Central memory CD4-positive, alpha-beta T cell (primary cell): ENCODE measurements at places on chromosomes 3 and 15.

DNA sequence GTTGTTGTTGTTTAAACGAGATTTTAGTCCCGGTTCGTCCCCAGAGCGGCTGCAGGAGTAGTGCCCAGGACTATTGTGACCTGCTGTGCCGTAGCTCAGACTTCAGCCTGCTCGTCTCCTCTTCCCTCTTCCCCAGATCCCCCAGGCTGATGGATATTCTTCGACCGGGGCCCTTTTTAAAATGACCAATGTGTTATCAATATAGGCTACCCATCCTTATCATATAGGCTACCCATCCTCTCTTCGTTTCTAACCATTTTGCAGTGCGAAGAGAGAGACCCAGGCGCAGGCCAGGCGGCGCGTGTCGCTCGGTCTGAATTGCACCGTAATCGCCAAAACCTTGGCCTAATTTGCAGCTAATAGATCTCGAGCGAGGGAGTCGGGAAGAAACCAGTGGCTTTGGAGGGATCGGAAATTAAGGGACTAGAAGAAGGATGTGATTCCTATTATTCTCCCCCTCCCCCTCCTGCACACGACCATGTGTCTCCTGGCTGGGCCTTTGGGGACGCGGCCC lies 23.0 kb downstream of the NR2F2 start:
- no peak for DNase-seq

- no peak for DNase-seq
These were observed 106.7 kb downstream of the DPH6 start for GRCh38 chr15:35439291-35439690.

GRCh38 chr15:88613074-88613944 lies 7.8 kb upstream of the AEN start:
- DNase-seq = no peak

GRCh38 chr15:37209041-37209363 lies 108.7 kb upstream of the MEIS2 start:
- no peak for DNase-seq

GRCh38 chr15:63407612-63408011 lies 26.0 kb upstream of the CA12 start:
- no peak for DNase-seq

DNA sequence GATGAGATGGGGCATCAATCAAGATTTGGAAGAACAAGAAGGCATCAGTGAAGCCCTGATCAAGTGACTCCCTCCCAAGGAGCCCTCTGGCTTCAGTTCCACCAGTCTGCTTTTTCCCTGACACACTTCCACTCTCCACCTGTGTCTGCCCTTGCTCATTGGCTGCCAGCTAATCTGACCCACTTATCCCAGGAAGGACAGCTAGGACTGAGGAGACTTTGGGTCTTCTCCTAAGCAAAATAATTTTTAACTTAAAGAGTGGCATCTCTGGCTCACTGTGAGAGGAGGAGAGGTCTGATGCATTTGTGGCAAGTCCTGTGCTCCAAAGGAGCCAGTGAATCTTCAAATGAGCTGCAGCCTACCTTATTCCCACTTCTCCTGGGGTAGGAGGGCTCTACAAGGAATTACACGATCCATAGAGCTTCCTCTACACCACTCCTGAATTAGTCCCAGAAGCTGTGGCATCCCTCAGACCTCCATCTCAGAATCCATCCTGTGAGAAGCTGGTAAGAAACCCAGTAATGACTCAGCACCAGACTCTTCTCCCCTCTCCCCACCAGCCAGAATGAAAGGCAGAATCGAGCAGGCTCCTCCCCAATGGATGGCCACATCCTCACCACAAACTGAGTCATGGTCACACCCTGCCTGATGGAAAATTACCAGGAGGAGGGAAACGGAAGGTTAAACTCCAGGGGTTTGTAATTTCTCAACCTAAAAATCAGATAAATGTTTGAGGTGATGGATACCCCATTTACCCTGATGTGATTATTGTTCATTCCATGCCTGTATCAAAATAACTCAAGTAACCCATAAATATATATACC lies 6.3 kb upstream of the PKM start:
- peak; percentile 29 for DNase-seq

GRCh38 chr3:187929112-187929816 lies 184.0 kb upstream of the BCL6 start:
- no peak for DNase-seq

- DNase-seq = no peak
These were observed 99.8 kb upstream of the CHMP2B start for GRCh38 chr3:87127281-87127680.

- DNase-seq = no peak
These were observed 137.7 kb upstream of the ZPLD1 start for GRCh38 chr3:102297072-102297658.

- no peak for DNase-seq
These were observed 46.0 kb downstream of the FSIP1 start for GRCh38 chr15:39736412-39737195.

GRCh38 chr3:134623615-134624245 lies 27.1 kb downstream of the KY start:
- DNase-seq = no peak

DNA sequence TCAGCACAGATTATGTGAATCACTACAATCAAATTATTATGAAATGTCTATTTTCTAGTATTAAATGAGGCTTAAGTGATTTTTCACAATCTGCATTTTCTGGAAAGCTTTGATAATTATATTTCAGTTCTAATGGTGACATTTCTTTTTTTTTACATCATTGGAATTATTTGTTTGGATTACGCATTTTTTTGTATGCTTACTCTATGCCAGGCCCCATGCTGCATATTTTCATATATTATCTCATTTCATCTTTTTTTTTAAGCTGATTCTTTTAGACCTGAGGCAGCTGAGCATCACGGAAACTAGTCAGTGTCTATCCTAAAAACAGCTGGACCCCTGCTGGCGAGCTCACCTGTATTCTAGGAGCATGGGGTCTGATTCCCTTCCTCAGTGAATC lies 31.1 kb downstream of the SLCO3A1 start:
- DNase-seq = no peak

GRCh38 chr3:138078901-138079344 lies 36.5 kb downstream of the DZIP1L start:
- no peak for DNase-seq

DNA sequence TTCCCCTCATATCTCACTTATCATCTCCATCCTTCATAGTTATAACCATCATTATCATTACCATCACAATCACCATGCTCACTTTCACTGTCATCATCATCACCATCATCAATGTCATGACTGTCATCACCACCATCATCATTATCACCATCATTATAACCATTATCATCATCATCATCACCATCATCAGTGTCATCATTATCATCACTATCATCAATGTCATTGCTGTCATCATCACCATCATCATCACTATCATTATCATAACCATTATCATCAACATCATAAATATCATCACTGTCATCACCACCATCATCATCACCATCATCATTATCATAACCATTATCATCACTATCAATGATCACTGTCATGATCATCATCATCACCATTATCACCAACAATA lies 44.1 kb downstream of the SSUH2 start:
- DNase-seq = no peak

DNA sequence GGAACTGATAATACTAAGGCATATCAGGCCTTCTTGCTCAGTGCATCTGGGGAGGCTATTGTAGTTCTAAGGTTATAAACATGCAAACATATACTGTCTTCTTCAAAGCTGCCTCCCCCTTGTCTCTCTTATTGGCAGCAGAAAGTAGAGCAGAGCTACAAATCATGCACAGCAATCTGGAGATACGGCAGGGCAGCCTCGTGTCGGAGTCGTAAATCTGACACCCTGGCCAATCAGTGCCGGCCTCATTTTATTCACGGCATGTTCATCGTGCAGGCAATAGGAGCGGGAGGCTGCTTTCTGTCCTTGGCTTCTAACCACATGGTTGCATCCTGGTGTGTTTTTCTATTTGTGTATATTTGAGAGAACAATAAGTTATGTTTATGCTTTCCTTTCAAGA lies 300.2 kb upstream of the CNTN6 start:
- DNase-seq = no peak

DNA sequence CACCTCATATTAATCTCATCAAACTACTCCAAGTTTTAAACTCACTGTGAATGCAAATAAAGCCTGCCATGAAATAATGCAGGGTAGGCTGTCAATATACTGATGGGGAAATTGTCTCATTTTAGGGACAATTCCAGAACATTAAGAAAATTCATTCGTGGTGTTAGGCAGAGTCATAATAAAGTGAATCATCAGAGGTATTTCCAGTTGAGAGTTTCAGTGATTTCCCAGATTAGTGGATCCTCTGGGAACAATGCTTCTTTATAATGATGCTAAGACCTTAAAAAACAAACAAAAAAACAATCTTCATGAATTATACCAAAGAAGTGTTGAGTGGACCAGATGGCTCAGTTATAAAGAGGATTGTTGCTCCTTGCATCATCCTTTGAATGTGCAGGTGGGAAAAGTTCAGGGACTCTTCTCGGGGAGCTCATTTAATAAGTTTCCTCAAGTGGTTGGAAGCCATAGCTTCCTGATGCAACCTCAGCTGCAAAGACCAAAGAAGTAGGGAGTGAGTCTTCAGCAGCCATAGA lies 360.9 kb upstream of the TRIM42 start:
- DNase-seq = no peak

DNA sequence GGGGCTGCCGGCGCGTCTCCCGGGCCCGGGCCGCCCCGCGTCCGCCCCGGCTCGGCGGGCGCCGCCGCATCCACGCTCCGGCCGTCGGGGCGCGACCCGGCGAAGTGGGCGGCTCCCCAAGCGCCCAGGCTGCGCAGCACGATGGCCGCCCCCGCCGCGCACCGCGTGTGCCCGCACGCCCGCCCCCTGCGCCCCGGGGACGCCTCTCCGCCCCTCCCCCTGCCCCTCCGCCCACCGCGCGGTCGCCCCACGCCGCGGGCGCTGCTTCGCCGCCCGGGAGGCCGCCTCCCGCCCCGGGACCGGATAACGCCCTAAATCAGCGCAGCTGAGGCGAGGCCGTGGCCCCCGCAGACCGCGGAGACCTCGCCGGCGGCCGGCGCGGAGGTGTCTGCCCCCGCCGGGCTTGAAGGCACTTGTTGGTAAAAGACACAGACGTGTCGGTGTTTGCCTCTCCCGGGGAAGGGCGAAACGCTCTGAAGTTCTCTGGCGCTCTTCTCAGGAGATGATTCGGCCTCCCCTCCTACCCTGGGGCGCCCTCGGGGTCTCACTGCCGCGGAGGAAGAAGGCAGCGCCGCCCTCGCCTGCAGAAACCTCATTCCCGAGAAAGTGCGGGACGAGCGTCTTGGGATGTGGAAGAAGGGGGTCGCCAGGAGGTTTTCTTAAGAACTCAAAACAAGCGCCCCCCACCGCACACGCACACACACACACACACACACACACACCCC lies at the start of gene BNC1:
TSS of gene BNC1 (minus strand) at position 106 of the 725 bp plus-strand sequence. CDS start at position 70, 36 bp downstream.
- DNase-seq = no peak

DNA sequence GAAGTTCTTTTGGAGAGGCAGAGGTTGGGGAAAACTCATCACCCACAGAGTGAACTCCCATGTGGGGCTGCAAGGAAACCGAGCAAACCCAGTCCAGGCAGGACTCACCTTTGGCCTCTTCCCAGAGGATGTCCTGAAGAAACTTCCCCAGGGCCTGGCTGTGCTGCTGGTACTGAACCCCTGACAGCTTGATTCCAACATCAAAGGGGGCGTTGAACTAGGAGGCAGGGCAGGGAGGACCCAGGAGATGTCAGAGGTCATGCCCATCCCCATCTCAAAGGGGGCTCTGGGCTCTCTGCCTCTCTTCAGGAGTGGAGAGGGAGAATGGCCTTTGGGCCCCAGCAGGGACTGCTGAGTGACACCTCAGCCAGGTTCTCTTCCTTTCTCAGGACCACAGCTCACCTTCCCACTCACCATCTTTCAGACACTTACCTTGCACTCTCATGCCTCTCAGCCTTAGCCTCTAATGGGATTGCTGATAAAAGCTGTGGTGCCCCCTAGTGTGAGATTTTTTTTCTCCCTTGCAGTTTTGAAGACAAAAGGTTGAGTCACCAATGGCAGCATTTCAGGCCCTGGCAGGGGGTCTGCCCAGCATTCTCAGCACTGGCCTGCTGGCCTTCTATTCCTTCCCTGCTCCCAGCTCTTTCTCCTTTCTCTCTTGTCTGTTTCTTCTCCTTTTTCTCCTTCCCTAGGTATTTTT lies 6.0 kb downstream of the GHRL start:
- DNase-seq = peak; percentile 45

DNA sequence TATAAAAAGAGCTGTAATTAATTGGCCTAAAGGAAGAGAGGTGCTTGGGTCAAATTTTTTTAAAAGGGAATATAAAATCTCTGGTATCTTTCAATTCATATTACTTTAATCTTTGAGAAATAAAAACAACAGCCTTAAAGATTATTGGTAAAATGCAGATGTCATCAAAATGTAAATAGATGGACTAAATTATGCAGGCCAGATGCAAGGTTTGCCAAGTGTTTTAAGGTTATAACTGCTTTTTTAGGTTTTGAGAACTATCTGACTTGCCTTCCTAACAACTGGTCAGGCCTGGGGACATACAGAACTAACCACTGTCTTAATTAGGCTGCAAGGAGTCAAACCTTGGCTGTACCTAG lies 20.0 kb upstream of the OR5H1 start:
- no peak for DNase-seq

DNA sequence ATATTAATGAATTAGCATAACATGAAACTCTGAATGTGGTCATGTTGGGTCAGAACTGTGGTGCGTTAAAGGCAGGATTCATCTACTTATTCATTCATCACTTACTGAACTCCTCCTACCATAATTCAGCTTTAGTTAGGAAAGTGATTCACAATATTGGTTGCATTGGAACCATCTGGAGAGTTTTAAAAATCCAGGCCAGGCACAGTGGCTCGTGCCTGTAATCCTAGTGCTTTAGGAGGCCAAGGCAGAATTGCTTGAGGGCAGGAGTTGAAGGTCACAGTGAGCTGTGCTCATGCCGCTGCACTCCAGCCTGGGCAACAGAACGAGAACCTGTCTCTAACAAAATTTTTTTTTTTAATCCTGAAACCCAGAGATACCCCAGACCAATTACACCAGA lies 44.2 kb upstream of the ATG7 start:
- DNase-seq = no peak

DNA sequence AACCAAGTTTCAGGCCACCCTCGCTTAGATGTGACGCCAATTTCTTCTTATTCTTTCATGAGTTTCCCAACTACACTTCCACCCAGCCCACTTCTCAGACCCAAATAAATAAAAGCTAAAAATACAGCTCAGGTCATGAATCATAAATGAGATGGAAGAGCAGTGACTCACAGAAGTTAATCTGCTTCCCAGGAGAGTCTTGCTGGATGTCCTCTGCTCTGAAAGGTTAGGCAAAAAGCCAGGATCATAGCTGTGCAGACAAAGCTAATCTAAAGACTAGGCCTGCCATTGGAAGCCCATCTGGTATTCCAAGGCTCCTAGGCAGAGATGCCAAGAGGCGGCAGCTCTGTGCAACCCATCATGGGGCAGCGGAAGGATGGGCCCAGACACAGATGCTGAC lies 24.1 kb downstream of the SHC4 start:
- DNase-seq = no peak

GRCh38 chr15:92886042-92886537 lies 14.0 kb upstream of the CHD2 start:
- no peak for DNase-seq
